ENCODE measurements at places on chromosomes 4 and X. TPM values are rescaled to one million over a fixed set of nuclear protein-coding genes. Genes with fewer than 3 reads are reported as not detected.

DNA sequence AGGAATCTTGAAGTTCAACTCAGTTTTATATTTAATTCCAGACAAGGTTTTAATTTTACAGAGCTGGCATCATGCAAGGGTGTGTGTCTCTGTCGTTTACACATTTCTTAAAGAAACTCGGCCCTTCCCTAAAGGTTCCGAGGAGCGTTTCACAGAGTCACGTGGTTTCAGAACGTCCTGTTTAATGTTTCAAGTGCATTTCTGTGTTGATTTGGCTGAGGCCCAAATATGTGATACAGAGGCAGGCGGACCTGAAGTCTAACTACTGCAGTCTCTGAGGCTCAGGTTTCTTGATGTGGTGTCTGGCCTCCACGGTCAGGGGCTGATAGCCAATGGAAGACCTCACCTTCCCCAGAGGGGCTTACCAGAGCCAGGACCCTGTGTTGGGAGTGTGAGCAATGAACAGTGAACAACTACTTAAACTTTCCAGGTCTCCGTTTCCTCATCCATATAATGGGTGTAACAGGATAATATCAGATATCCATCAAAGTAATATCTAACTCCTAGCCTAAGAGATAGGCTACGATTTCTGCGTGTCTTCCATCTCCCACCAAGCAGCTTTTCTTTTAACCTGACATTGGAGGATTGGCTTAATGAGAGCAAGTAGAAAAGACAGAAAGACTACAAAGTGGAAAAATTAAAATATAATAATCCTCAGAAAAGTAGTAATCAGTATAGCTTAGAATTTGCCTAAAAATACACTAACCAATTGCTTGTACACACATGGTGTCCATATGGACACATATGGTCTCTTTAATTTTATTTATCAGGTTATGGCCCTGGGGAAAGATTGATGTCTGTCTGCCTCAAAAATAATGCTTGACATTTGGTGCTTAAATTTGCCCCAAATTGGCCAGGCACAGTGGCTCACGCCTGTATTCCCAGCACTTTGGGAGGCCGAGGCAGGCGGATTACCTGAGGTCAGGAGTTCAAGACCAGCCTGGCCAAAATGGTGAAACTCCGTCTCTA, 50.0 kb upstream of the TRIM2 start:
- no peak for DNase-seq

GRCh38 chr4:3722446-3723231, 43.5 kb upstream of the ADRA2C start:
- DNase-seq, result no peak

GRCh38 chrX:126170720-126171119, 4.6 kb upstream of the DCAF12L2 start:
- no peak for DNase-seq

DNA sequence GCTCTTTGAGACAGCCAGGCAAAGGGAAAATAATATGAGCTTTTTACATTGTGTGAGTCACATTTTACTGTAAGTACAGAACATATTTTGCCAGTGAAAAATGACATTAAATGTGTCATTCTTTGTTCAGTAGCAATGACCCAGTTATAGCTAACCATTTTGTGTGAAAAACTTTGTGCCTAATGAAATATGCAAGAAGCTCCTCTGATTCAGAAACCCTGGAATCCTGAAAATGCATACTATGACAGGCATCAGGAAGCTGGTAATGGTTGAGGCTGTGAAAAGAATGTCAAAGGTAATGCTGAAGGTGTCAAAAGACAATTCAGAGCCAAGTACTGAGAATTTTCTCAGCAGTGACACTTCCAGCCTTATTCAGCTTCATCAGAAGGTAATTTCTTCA, 549.5 kb upstream of the SMIM31 start:
- no peak for DNase-seq

Gene FOXR2
- not detected for polyA plus RNA-seq

Gene ARMCX4
- polyA plus RNA-seq, result not detected

Gene CXorf65
- 0.95 TPM for polyA plus RNA-seq

Gene NALF2
- polyA plus RNA-seq, result 0.95 TPM

DNA sequence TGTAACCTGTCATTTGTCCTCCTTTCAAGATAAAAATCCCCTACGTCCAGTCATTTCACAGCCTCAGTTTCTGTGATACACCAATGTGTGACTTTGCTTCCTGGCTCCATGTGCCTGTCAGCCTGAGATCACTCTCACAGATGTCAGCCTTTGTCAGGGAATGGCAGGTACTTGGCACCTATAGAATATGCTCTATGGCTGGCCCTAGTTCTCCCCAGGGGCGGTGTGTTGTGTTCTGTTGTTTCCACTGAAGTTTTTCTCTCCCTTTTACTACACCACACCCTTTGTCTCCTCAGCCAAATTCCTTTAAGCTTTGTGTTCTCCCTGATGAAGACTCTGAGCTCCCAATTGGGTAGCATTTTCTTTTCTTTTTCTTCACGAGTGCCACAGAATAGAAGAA, 81.7 kb downstream of the ALPK1 start:
- DNase-seq, result no peak

GRCh38 chr4:2583517-2583916, 47.1 kb downstream of the FAM193A start:
- no peak for DNase-seq

Gene MCF2
- polyA plus RNA-seq, result 0.24 TPM

DNA sequence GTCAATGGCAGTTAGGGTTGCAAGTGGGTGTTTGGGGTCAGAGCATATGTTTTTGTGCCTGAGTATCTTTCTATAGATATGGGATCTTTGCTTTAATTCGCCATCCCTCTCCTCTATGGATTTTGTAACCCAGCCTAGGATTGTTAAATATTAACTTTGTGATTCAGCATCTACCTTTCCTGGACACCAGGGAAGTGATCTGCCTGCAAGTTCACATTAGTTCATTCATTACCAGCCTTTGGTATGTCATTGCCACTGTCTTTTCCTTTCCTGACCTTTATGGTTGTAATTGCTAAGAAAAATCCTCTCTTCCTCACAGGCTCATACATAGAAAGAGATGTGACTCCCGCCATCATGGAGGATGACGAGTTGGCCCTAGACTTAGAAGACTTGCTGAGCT, 73.8 kb downstream of the KIT start:
- no peak for DNase-seq

Gene TMPRSS11B
- not detected for polyA plus RNA-seq

DNA sequence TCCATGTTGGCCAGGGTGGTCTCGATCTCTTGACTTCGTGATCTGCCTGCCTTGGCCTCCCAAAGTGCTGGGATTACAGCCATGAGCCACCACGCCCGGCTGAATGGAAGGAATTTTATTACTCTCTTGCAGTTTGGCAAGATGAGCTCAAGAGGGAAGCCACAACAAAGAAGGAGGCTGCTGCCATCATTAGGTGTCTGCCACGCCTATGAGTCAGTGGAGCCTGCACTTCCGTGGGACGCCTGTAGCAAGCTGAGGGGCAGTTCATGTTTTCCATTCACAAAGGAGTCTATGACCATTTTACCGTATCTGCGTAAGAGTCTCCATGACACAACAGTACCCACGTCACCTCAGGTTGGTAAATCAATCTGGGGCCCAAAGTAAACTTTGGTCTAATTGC, 51.2 kb upstream of the CHRNA9 start:
- no peak for DNase-seq

DNA sequence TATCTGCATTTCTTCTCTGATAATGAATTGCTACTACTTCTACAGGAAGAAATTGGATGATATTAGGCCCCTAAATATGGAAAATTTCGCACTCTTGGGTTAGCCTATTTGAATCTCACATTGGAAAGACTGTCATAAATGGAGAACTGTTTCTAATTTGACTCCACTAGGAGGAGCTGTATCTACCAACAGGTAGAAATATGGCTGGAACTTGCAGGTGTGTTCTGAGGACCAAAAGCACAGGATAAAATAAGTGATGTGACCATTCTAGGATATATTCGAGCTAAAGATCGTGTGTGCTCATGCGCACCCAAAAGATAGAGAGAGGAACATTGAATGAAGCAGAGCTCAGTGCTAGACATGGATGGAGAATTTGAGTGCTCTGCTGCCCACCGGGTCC, 4.8 kb upstream of the NKAP start:
- DNase-seq, result no peak

GRCh38 chr4:159002950-159003349, 99.9 kb upstream of the RAPGEF2 start:
- no peak for DNase-seq

GRCh38 chrX:867966-868647, 237.5 kb downstream of the SHOX start:
- no peak for DNase-seq

GRCh38 chrX:153633048-153633447, 14.0 kb upstream of the DUSP9 start:
- DNase-seq, result no peak

Gene AMOT
- 43.0 TPM for polyA plus RNA-seq

GRCh38 chr4:128538111-128538882, 250.7 kb upstream of the PGRMC2 start:
- DNase-seq, result no peak

DNA sequence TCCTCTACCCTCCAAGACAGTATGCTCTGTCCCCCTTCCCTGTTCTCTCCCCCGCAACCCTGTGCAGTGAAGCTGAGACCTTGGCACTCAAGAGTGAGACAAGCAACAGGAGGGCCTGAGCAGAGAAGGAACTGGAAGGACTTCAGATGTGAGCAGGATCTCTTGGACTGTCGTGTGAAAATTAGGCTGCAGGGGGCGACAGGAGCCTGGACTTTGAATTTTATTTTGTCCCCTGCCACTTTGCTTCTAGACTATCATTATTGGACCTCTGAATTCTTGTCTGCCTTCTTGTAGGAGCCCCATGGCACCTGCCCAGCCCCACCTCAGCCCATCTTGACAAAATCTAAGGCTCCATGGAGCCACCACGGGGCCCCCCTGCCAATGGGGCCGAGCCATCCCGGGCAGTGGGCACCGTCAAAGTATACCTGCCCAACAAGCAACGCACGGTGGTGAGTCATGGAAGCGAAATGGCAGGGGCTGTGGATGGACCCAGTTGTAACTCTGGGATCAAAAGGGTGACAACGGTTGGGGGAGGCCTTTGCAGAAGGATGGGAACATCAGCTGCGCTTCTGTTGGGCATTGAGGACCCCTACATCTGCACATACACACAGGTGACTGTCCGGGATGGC, 1.7 kb downstream of the ARAF start:
- DNase-seq, result no peak

DNA sequence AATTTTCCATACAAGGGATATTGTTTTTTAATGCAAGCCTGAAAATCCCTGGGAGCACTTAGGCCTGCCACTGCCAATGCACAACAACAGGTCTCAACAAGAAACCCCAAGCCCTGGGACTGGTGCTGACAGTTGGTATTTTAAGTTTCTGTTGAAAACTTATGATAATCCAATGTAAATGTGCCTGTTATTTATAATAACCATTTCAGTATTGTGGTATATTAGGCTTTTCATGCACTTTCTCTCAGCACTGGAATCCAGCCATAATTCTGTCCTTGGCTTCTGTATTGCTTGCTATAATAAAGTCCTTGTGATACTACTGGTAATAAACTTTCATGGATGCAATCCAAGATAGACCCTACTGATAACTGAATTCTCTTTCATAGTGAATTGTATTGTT, 218.9 kb downstream of the PCDH7 start:
- DNase-seq, result no peak

DNA sequence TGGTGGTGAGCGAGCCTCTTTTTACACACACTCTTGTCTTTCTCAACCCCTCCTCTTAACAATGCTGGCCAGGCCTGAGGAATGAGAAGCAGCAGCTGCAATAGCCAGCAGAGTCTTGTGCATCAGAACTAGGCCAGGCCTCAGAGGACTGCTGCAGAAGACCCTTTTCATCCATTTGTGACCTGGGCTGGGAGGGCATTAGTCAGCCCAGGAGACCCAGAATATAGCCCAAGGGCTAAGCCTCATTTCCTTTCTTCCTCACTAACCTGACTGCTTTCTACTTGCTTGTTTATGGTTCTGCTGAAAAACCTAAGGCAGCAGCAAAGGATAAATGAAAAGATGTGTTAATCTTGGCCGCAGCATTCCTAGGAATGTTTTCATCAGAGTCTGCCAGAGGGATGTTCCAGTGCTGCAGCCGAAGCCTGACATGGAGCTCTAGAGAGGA, 254.7 kb upstream of the AR start:
- peak; percentile 54 for DNase-seq

DNA sequence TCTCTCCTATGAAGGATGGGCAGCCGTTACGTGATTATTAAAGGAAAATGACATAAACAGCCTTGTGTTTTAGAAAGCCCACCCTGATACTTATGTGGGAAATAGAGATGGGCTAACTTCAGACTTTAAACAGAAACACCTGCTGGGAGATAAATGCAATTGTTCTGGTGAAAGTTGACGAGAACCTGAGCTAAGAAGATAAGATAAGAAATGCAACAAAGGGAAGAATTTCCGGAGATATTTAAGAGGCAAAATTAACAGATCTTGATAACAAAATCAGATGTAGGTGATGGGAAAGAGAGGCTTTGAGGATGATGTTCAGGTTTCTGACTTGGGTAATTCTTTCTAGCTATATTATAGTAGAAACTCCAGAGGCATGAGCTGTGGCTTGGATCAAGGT, 102.7 kb upstream of the SLC7A11 start:
- DNase-seq, result no peak

Gene PPP2R2C
- 0.19 TPM for polyA plus RNA-seq

Gene SPATA18
- not detected for polyA plus RNA-seq

Gene WNK3
- 3.4 TPM for polyA plus RNA-seq

- DNase-seq, result no peak
These were observed 4.1 kb upstream of the CD99L2 start for GRCh38 chrX:150902434-150903109.

DNA sequence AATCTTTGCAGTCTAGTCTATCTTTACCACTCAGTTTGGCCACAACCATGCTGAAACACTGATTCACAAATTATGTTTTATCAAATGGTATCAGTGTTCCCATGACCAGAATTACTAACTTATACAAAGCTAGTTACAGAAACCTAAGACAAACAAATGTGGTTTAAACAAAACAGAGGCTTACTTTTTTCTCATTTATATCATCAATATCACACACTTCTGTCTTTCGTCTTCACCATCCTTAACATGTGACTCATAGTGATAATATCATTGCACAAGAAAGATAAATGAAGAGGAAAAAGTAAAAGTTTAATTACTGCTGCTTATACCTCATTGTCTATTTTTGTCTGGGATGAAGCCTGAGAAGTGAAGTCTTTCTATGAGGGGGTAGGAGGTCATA, 406.6 kb downstream of the PCDH10 start:
- DNase-seq, result no peak

Gene WDR17
- polyA plus RNA-seq, result not detected

GRCh38 chr4:5976431-5976830, 41.8 kb downstream of the C4orf50 start:
- no peak for DNase-seq

Gene PAGE4
- 3.7 TPM for polyA plus RNA-seq

Gene GRIA3
- 5.3 TPM for polyA plus RNA-seq

DNA sequence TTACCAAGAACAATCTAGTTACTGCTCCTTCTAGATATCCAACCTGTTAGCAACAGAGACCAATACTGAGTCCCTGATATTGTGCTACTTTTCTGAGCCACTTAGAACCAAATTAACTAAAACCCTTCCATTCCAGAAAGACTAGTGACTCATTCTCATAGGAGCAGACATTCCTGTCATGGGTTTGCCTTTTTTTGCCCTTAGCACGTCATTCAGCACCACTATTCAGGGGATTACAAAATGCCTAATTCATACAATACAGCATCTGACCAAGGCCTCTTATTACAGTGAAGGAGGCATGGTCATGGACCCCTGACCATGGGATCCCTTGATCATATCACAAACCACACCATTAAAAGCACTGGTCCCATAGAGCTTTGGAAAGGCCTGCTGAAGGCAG, 123.8 kb upstream of the CXCL13 start:
- no peak for DNase-seq

- no peak for DNase-seq
These were observed 80.9 kb downstream of the C4orf33 start for GRCh38 chr4:129176864-129177263.
